H1 (cell line): ENCODE measurements at places on chromosomes 2 and 18.

- DNase-seq, result no peak
Observed at GRCh38 chr2:70645733-70646419, 92.2 kb upstream of the TGFA start.

- DNase-seq, result no peak
Observed at GRCh38 chr2:30678410-30679137, 128.7 kb downstream of the CAPN13 start.

- peak; percentile 86 for DNase-seq
Observed at GRCh38 chr2:120312860-120313694, 32.9 kb upstream of the INHBB start.

DNA sequence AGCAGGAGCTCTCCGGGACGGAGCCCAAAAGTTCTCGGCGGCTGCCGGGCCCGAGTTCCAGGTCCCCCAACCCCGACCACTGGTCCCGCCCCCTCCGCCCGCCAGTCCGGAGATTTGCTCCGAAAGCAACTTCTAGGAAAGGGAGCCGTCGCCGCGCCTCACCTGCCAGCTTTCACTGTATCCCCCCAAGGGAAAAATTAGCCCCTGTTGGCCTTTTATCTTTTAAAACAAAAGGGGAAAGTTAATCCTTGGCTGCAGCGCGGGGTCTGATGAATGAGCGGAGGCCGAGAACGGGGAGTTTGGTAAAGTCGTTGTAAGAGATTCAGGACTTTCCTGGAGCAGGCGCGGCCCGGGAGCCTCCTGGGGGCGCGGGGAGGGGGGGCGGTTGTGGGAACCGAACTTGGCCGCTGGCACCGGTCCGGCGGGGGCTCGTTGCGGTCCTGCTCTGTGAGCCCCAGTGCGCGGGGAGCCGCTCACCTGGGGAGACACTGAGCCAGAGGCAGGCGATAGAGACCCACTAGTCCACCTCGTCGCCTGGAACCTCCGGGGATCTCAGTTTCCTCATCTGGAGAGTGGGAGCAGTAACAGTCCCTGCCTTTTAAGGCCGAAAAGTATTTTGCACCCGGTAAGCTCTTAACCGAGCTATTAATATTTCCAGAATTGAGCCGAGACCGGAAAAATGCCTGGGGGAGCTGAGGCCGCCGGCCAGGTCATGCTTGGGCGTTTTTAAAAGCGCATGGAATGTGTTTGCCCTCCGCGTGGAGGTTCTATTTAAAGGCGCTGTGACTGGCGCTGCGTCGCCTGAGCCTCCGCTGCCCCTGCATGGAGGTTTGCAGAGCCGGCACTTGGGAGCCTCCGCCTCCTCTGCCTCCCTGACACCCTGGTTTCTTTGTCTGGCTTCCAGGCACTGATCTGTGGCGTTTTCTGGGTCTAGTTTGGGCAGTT lies 1.1 kb downstream of the EFHD1 start:
- DNase-seq, result peak; percentile 67

DNA sequence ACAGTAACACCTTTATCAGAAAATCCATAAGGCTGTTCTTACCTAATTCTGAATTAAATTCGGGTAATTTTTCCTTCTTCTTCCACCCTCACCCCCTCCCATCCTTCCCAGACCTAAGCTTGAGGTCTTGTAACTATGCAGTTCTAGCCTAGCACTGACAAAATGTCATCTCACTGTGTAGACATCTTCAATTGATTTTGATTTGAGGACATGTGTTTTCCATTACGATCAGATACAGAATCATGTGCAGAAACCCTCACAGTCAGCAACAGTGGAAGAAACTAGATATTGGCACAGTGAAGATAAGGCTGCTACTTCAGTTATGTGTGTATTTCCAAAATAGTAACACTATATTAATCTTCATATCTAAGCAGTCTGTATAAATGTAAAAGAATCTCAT lies 244.6 kb downstream of the THSD7B start:
- DNase-seq, result no peak

GRCh38 chr2:31297751-31298150 lies 63.8 kb downstream of the EHD3 start:
- no peak for DNase-seq

DNA sequence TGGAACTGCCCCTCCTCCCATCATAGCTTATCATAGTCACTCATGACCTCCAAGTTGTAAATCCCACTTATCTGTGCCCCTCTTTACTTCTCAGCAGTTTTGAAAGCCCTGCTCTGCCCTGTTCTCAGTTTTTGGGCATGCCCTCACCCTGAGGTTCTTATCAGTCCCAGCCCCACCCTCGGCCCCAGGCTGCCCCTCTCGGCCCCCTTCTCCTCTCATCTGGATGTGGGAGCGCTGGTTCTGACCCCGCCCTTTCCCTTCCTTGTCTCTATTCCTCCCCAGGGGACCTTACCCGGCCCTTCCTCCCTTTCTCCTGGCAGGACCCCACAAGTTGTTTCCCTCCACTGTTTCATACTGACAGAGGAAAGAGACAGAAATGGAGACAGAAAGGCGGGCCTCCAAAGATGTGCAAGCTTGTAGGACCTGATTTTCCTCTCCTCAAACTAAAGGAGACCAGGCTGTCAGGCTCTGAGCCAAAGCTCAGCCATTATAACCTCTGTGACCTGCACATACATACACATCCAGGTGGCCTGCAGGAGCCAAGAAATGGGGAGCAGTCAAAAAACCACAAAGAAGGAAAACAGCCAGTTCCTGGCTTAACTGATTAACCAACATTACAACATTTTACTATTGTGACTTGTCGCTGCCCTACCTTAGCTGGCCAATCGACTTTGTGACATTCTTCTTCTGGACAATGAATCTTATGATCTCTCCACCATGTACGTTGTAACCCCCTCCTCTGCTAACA lies 171.0 kb upstream of the HS6ST1 start:
- peak; percentile 45 for DNase-seq

DNA sequence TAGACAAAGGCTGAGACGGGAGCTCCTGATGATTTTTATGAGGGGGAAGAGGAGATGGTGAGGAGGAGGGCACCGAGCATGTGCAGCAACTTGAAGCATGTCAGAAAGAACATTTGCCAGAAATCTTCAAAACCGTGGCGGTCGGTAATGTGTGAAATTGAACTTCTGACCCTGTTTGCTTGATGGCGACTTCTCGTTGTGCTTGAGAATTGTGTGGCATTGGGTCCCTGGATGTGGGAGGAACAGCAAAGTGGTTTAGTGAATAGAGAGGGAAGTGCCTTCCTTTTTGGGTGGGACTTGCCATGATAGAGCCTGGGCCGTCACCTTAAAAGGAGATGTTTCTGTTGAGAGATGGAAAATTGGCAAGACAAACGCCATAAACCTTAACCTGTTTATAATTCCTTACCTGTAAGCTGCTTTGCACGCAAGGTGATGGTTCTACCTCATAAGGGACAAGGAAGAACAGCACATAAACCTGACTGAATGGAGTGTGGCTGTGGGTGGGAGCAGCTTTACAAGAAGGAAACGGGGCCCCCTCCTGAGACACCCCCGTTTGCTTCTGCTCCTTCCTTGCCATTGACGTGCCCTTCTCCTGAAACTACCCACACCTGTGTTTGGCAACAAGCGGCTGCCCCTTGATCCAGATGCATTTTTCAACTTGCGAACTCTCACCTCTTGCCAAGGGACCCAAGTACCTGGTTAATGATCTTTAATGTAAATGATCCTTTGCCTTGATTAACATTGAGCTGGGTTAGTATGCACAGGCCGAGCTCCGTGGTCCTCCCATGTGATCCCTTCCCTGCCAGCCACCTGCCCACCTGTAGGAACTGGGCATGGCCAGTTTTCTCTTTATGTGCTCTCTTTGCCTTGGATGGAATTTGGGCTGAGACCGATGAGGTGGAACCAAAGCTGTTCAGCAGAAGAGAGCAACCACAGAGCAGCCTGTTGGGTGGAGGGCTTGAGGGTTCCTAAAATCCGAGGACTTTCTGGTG lies 153.2 kb downstream of the NEDD4L start:
- DNase-seq, result no peak

- DNase-seq, result peak; percentile 30
Observed at GRCh38 chr2:118222672-118223421, 134.6 kb downstream of the INSIG2 start.

- DNase-seq, result no peak
Observed at GRCh38 chr18:48422947-48423378, 13.8 kb upstream of the ZBTB7C start.

GRCh38 chr2:188976545-188977268 lies 2.5 kb downstream of the COL3A1 start:
- DNase-seq, result no peak

DNA sequence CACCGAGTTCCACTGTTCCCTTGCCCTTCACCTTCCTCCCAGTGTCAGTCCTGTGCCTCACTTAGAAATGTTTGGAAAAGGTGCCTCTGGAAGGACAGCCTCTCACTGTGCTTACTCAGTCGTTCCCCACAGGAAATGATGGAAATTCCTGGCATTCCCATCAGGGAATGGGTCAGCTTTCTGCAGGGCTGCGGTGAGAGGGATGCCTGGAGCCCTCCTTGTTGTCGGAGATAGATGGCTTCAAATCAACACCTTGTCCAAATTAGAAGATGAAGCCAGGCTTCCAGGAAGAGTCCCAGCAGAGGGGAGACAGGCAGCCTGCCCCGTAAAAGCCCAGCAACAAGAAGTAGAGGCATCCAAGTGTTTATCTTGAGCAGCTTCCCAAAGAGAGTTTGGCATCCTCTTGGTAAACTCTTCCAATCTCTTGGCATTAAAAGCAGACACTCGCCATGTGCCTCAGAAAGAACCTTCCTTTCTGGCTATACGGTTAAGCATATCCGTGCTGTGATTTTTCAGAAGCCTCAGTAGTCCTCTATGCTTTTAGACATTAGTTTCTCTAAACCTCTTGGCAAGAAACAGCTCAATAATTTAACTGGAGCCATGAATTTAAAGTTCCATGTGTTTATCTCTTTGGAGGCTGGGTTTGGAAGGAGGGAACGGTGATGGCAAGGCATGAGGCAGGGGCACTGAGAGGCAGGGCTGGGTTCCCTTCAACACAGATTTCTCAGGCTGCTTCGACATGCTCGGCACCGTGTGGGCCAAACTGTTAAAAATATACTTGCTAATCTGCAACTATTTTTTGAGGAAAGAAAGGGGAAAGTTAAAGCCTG lies 25.1 kb downstream of the COLEC12 start:
- peak; percentile 29 for DNase-seq

DNA sequence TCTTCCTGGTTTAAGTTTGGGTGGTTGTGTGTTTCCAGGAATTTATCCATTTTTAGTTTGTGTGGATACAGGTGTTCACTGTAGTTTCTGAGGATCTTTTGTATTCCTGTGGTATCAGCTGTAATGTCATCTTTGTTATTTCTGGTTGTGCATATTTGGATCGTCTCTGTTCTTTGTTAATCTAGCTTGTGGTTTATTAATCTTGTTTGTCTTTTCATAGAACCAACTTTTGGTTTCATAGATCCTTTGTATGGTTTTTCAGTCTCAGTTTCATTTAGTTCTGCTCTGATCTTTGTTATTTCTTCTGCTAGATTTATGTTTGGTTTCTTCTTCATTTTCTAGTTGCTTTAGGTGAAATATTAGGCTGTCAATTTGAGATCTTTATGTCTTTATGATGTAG lies 202.4 kb upstream of the ZSWIM2 start:
- no peak for DNase-seq

GRCh38 chr2:212926940-212927339 lies 224.5 kb downstream of the IKZF2 start:
- DNase-seq, result no peak

DNA sequence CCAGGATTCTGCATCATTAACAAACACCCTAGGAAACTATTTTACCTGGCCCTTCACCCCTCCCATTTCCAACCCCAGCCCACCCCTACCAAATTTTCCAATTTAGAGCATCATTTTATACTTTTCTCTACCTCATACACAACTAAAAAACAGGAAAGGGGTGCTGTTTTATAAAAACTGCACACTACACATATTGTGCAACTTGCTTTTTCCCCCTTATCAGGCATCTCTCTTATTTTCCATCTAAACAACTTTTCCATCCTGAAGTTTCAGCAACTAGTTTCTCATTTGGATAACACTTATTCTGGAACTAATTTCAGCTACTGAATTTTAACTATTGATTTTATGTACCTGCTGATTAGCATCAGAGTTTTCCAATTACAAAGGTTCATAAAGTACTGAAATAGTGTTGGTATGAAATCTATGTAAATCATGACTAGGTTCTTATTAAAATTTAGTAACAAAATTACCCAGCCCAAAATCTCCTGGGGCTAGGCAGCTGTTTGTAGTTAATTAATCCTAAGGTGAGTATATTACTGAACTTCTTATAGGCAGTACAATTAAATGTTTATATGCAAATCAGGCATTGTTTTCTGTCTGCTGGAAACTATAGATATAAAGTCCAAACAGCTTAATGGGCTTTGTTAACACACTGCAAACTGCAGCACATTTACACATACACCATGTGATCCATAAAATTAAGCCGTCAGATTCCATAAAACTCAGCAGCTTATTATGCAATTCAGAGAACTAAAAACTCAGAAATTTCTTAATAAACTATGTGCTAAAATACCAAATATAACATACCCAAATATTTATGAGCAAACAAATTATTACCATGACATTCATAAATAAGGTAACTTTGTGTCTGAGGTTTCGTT lies 7.9 kb downstream of the SF3B1 start:
- DNase-seq, result no peak

- no peak for DNase-seq
Observed at GRCh38 chr2:38149531-38149930, 73.6 kb upstream of the CYP1B1 start.

DNA sequence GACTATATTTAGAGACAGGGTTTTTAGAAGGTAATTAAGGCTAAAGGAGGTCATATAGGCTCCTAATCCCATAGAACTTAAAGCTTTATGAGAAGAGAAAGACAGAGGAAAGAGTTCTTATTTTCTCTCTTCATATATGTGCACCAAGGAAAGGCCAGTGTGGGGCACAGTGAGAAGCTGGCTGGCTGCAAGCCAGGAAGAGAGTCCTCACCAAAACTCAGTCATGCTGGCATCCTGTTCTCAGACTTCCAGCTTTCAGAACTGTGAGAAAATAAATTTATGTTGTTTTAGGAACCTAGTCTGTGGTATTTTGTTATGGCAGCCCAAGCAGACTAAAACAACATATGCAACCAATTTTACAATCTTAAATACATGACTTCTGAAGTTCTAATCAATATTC lies 31.5 kb upstream of the ATIC start:
- no peak for DNase-seq

- peak; percentile 74 for DNase-seq
Observed at GRCh38 chr2:237026981-237027711, 58.5 kb upstream of the COPS8 start.

DNA sequence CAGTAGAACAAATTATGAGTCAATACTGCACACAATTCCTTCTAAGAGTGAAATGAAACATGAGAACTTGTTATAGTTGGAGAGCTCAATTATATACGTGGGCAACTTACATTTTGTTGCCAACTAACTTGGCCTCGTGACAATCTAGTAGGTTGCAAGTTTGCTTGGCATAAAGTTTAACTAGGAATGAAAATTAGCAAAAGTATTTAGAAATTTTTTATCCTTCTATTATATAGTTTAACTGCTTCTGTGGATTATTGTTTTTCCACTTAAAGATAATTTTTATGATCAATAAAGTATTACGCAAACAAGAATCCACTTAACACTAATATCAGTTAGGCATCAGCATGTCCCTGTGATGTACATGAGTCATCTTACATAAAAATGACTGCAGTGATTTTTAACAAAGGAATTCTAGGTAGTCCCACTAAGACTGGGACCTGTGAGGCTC lies 41.1 kb downstream of the FAM124B start:
- DNase-seq, result no peak
